ENCODE measurements at places on chromosomes 3 and 15. TPM values are rescaled to one million over a fixed set of nuclear protein-coding genes. Genes with fewer than 3 reads are reported as not detected.

CADM2 gene
- 0.07 TPM for total RNA-seq

TERC gene
- total RNA-seq: 117 TPM

ERC2 gene
- total RNA-seq: 2.8 TPM

PGBD4 gene
- 1.7 TPM for total RNA-seq

ARNT2 gene
- 0.27 TPM for total RNA-seq

GPR62 gene
- not detected for total RNA-seq

EPHA3 gene
- not detected for total RNA-seq

SPSB4 gene
- under 0.01 TPM for total RNA-seq

DUOX1 gene
- under 0.01 TPM for total RNA-seq

ANKRD63 gene
- 0.22 TPM for total RNA-seq

GPR149 gene
- total RNA-seq: not detected

RTP2 gene
- not detected for total RNA-seq

CADPS gene
- total RNA-seq: not detected

ATRIP gene
- 13.1 TPM for total RNA-seq

ZBBX gene
- total RNA-seq: 0.07 TPM

UBAP1L gene
- 1.9 TPM for total RNA-seq

CCDC80 gene
- total RNA-seq: 9.2 TPM

DNASE1L3 gene
- not detected for total RNA-seq

GMNC gene
- not detected for total RNA-seq

RBM5 gene
- 202 TPM for total RNA-seq

CCDC191 gene
- 2.1 TPM for total RNA-seq

LTF gene
- total RNA-seq: not detected

NEDD4 gene
- total RNA-seq: 64.2 TPM

TNNC1 gene
- 0.27 TPM for total RNA-seq

All from thoracic aorta endothelial cell (primary cell).